ENCODE measurements at places on chromosomes 2 and 18. TPM values are rescaled to one million over a fixed set of nuclear protein-coding genes. Genes with fewer than 3 reads are reported as not detected.

DNA sequence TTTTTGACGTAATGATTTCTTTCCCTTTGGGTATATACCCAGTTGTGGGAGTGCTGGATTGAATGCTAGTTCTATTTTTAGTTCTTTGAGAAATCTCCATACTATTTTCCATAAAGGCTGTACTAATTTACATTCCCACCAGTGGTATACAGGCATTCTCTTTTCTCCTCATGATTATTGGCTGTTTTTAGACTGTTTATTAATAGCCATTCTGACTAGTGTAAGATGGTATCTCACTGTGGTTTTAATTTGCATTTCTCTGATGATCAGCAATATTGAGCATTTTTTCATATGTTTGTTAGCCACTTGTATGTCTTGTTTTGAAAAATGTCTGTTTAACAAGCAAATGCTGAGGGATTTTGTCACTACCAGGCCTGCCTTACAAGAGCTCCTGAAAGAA lies 9.2 kb upstream of the CD28 start:
- no peaks in the 10 kb centered on the region for H3K4me1 ChIP-seq
- H3K4me3 ChIP-seq = no peak overlapping the region
- DNase-seq = no peak
- H3K27me3 ChIP-seq = no peaks in the 10 kb centered on the region
- H3K27ac ChIP-seq = no peak overlapping the region
- no peaks in the 10 kb centered on the region for H3K36me3 ChIP-seq

The UGT1A7 gene
- not detected for total RNA-seq

The PHLPP1 gene
- total RNA-seq = 14.7 TPM

The C2orf66 gene
- total RNA-seq = not detected

GRCh38 chr2:16746833-16747232 lies 81.2 kb upstream of the CYRIA start:
- no peak overlapping the region for H3K4me3 ChIP-seq
- no peak for DNase-seq
- H3K27ac ChIP-seq = no peak overlapping the region
- peaks cover 5% of the 10 kb centered on the region for H3K27me3 ChIP-seq
- no peaks in the 10 kb centered on the region for H3K4me1 ChIP-seq

GRCh38 chr2:73717251-73717606 lies 19.9 kb downstream of the TPRKB start:
- no peaks in the 10 kb centered on the region for H3K4me1 ChIP-seq
- no peak overlapping the region for H3K27ac ChIP-seq
- DNase-seq = no peak
- H3K4me3 ChIP-seq = no peak overlapping the region
- H3K27me3 ChIP-seq = 0 out of 2 replicates have a peak, but pooled peaks cover 5% of the 10 kb centered on the region

The DYNAP gene
- total RNA-seq = not detected

Data from HCT116 (cell line).